ENCODE measurements at places on chromosomes 12 and 14. TPM values are rescaled to one million over a fixed set of nuclear protein-coding genes. Genes with fewer than 3 reads are reported as not detected.
A peak's percentile ranks its signal among the peaks of the same experiment; 100 is the strongest.

BCL11B gene
- 81.3 TPM for total RNA-seq

SLC7A8 gene
- total RNA-seq = 18.3 TPM

MYF5 gene
- total RNA-seq = not detected

SYNDIG1L gene
- total RNA-seq = not detected

GLIPR1 gene
- 11.3 TPM for total RNA-seq

DNA sequence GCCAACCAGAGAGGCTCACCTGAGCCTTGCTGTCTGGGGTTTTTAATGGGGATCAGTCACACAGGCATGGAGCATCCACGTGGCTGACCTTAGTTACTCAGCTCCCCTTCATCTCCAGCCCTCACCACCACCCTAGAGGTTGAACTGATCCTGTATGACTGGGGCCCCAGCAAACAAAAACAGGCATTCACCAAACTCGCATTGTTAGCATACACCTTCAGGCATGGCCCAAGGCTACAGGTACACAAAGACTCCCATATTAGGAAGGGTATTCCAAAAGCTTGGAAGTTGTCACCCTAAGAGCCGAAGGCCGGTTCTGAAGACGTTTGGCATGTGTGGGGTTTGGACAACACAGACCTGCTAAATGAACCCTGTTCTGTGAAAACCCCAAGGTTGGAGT, 10.0 kb downstream of the DNAH10 start:
- no peaks in the 10 kb centered on the region for H3K4me1 ChIP-seq
- DNase-seq = no peak
- H3K4me3 ChIP-seq = no peak overlapping the region
- no peaks in the 10 kb centered on the region for H3K27me3 ChIP-seq
- H3K27ac ChIP-seq = no peak overlapping the region

DNA sequence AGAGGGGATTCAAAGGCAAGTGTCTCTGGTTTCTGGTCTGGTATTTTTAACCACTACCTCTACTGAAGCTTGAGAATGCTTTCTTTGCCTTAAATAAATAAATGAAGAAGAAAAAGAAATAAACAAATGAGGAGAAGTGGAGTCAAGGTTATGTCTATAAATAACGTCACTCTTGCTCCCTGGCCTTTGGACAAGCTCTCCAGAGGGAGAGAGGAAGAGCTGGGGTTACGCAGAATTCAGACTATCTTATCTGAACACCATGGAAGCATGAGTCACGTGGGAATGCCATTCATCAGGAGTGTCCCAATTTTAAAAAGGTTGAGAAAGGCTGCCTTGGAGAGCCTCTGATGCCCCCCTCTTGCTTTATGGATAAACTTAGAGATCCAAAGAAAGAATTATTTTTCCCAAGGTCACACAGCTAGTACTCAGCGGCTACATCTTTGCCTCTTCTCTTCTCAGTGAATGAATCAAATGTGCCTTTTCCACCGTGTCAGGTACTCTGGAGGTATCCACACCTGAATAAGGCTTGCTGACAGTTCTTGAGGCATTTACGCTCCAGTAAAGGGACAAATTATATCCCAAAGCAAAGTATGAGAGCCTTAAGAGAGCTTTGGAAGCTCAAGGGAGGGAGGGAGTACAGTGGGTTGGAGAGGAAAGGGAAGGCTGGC, 12.9 kb upstream of the MSI1 start:
- H3K27me3 ChIP-seq = no peaks in the 10 kb centered on the region
- no peaks in the 10 kb centered on the region for H3K36me3 ChIP-seq
- DNase-seq = no peak
- no peak overlapping the region for H3K4me3 ChIP-seq

GRCh38 chr12:46108721-46109120, 118.3 kb upstream of the SCAF11 start:
- DNase-seq = no peak
- no peaks in the 10 kb centered on the region for H3K36me3 ChIP-seq
- no peaks in the 10 kb centered on the region for H3K4me1 ChIP-seq
- H3K27ac ChIP-seq = no peak overlapping the region
- no peak overlapping the region for H3K4me3 ChIP-seq

- peak overlapping the region; percentile 84 for H3K4me3 ChIP-seq
- no peaks in the 10 kb centered on the region for H3K27me3 ChIP-seq
- peaks cover 20% of the 10 kb centered on the region for H3K4me1 ChIP-seq
- peak; percentile 25 for DNase-seq
Observed at GRCh38 chr14:59483363-59483762, 845 bp downstream of the L3HYPDH start.

DNA sequence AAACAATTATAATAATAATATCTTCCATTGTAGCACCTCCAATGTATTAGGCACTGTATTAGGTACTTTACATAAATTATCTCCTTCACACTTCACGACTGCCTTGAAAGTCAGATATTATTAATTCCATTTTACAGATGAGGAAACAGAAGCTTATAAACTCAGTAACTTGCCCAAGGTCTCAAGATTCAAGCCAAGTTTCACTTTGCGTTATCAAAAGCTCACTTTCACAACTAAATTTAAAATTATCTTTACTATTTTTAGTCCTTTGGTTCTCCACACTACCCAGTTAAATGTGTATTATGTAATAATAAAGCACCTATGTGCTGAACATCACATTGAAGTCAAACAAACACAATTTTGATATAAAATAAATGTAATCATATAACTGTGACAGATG, 55.8 kb downstream of the NUMB start:
- no peak overlapping the region for H3K27ac ChIP-seq
- no peak for DNase-seq
- no peak overlapping the region for H3K4me3 ChIP-seq
- H3K4me1 ChIP-seq = peaks cover 12% of the 10 kb centered on the region
- no peaks in the 10 kb centered on the region for H3K27me3 ChIP-seq

GRCh38 chr12:88638388-88638787, 58.1 kb upstream of the KITLG start:
- H3K4me3 ChIP-seq = no peak overlapping the region
- no peaks in the 10 kb centered on the region for H3K27me3 ChIP-seq
- H3K36me3 ChIP-seq = no peaks in the 10 kb centered on the region
- H3K27ac ChIP-seq = peak overlapping the region; percentile 80

- DNase-seq = no peak
- no peak overlapping the region for H3K27ac ChIP-seq
- no peaks in the 10 kb centered on the region for H3K27me3 ChIP-seq
- H3K4me3 ChIP-seq = no peak overlapping the region
- no peaks in the 10 kb centered on the region for H3K36me3 ChIP-seq
Observed at GRCh38 chr14:26820138-26820537, 222.3 kb upstream of the NOVA1 start.

GRCh38 chr12:26783131-26783526, 49.9 kb downstream of the ITPR2 start:
- H3K4me3 ChIP-seq = no peak overlapping the region
- no peaks in the 10 kb centered on the region for H3K27me3 ChIP-seq
- H3K27ac ChIP-seq = no peak overlapping the region
- no peak for DNase-seq
- H3K36me3 ChIP-seq = no peaks in the 10 kb centered on the region
- H3K4me1 ChIP-seq = no peaks in the 10 kb centered on the region

DNA sequence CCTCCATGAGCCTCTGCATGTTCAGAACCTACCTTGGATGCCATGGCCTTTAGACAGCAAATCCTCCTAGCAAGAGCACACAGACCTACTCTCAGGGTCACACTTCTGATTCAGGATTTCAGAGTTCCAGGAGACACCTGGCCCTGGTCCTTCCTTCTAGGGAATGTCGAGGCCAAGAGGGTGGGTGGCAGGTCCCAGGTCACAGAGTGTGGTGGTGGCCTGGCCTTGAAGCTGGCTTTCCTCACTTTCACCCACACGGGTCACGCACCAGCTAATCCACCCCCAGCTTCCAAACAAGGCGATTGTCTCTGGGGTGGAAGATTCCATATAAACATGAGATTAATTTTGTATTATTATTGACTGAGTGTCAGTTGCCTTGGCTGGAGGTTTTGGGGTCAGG, 328.3 kb upstream of the RTL1 start:
- no peaks in the 10 kb centered on the region for H3K27me3 ChIP-seq
- H3K4me1 ChIP-seq = no peaks in the 10 kb centered on the region
- no peak overlapping the region for H3K4me3 ChIP-seq
- no peak overlapping the region for H3K27ac ChIP-seq

- H3K27me3 ChIP-seq = no peaks in the 10 kb centered on the region
- H3K4me1 ChIP-seq = no peaks in the 10 kb centered on the region
- H3K4me3 ChIP-seq = no peak overlapping the region
- H3K36me3 ChIP-seq = no peaks in the 10 kb centered on the region
Observed at GRCh38 chr12:47296828-47297227, 217.1 kb upstream of the AMIGO2 start.

- H3K36me3 ChIP-seq = no peaks in the 10 kb centered on the region
- no peak for DNase-seq
- no peak overlapping the region for H3K27ac ChIP-seq
Observed at GRCh38 chr12:51323317-51323960, 535 bp downstream of the BIN2 start.

GRCh38 chr12:18382236-18382885, 121.0 kb downstream of the PIK3C2G start:
- H3K4me3 ChIP-seq = no peak overlapping the region
- H3K4me1 ChIP-seq = peaks cover 15% of the 10 kb centered on the region
- H3K36me3 ChIP-seq = no peaks in the 10 kb centered on the region
- DNase-seq = no peak

All from A673 (cell line).